Vein endothelial cell (primary cell): ENCODE measurements at places on chromosomes 11 and 22. TPM values are rescaled to one million over a fixed set of nuclear protein-coding genes. Genes with fewer than 3 reads are reported as not detected.

Gene SYCE3
- not detected in 2 replicates for total RNA-seq

Gene DCDC1
- total RNA-seq = under 0.01 TPM in 2 replicates

Gene KREMEN1
- 0.65 and 0.67 TPM in 2 replicates for total RNA-seq

Gene VEGFB
- total RNA-seq = 12.5 and 23.2 TPM in 2 replicates

Gene OR10V1
- not detected in 2 replicates for total RNA-seq

Gene LMNTD2
- total RNA-seq = 1.9 and 2.6 TPM in 2 replicates

Gene C11orf91
- total RNA-seq = 0.33 TPM in 1 of 2 replicates, not detected in the other

Gene DUSP8
- total RNA-seq = 0.57 and 1.3 TPM in 2 replicates

Gene KIRREL3
- total RNA-seq = 0.10 TPM in 1 of 2 replicates, not detected in the other

Gene TMEM135
- 18.6 and 25.0 TPM in 2 replicates for total RNA-seq

Gene KRTAP5-10
- not detected in 2 replicates for total RNA-seq

Gene SPON1
- total RNA-seq = under 0.01 TPM in 2 replicates

Gene ASCL2
- not detected in 2 replicates for total RNA-seq

Gene KRTAP5-7
- total RNA-seq = not detected in 2 replicates

Gene LMO2
- 43.8 and 50.6 TPM in 2 replicates for total RNA-seq

Gene PATE4
- not detected in 2 replicates for total RNA-seq

Gene DERL3
- 0.33 TPM in 1 of 2 replicates, not detected in the other for total RNA-seq

Gene PHOX2A
- not detected in 2 replicates for total RNA-seq

Gene PLAAT5
- not detected in 2 replicates for total RNA-seq

Gene MS4A4E
- not detected in 2 replicates for total RNA-seq

Gene CTSW
- 0.33 TPM in 1 of 2 replicates, not detected in the other for total RNA-seq

Gene OR5A1
- total RNA-seq = not detected in 2 replicates

Gene ZNF202
- total RNA-seq = 7.5 and 9.6 TPM in 2 replicates

Gene LARGE2
- not detected in 2 replicates for total RNA-seq

Gene PIWIL4
- total RNA-seq = 0.57 and 0.65 TPM in 2 replicates

Gene IFTAP
- total RNA-seq = 22.4 and 34.3 TPM in 2 replicates

Gene HORMAD2
- not detected in 2 replicates for total RNA-seq

Gene CASP5
- not detected in 2 replicates for total RNA-seq

Gene ART1
- total RNA-seq = not detected in 2 replicates

Gene TRPM5
- not detected in 2 replicates for total RNA-seq

Gene PDHX
- total RNA-seq = 24.5 and 29.4 TPM in 2 replicates

Gene CNIH2
- 0.33 TPM in 1 of 2 replicates, not detected in the other for total RNA-seq

Gene JOSD1
- total RNA-seq = 86.2 and 87.9 TPM in 2 replicates

Gene KCNJ11
- 0.19 TPM in 1 of 2 replicates, not detected in the other for total RNA-seq

Gene OR52N4
- total RNA-seq = not detected in 2 replicates

Gene LRRC10B
- total RNA-seq = not detected in 2 replicates

Gene DNAJB13
- not detected in 2 replicates for total RNA-seq

Gene BARX2
- not detected in 2 replicates for total RNA-seq

Gene MLC1
- not detected in 2 replicates for total RNA-seq

Gene TMEM45B
- total RNA-seq = 0.10 and 0.33 TPM in 2 replicates

Gene CCDC87
- total RNA-seq = 0.65 and 0.67 TPM in 2 replicates

Gene SYT8
- total RNA-seq = not detected in 2 replicates

Gene KCTD17
- 33.9 and 37.2 TPM in 2 replicates for total RNA-seq

Gene CCDC81
- total RNA-seq = 0.65 and 0.96 TPM in 2 replicates

Gene ZNF214
- total RNA-seq = 0.76 and 0.98 TPM in 2 replicates

Gene KRTAP5-8
- not detected in 2 replicates for total RNA-seq
